Tibial nerve (tissue), 4 donors: ENCODE measurements at places on chromosomes 16 and 17. TPM values are rescaled to one million over a fixed set of nuclear protein-coding genes. Genes with fewer than 3 reads are reported as not detected.

DNA sequence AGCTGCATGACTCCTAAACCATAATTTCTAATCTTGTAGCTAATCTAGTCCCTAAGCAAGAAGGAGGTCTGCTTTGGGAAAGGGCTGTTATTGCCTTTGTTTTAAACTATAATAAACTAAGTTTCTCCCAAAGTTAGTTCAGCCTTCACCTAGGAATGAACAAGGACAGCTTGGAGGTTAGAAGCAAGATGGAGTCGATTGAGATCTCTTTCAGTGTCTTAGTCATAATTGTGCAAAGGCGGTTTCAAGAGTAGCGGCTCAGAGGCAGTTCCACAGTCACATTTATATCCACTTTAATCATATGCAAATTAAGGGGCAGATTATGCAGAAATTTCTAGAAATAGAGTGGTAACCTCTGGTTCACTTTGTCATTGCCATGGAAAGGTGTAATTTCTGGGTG lies 17.4 kb downstream of the DRC7 start:
- no peak overlapping the region for H3K4me3 ChIP-seq
- no peak overlapping the region for H3K27ac ChIP-seq
- no peaks in the 10 kb centered on the region for H3K27me3 ChIP-seq
- no peaks in the 10 kb centered on the region for H3K4me1 ChIP-seq
- H3K36me3 ChIP-seq = no peaks in the 10 kb centered on the region

GRCh38 chr17:27882162-27882840 lies 10.9 kb downstream of the LYRM9 start:
- DNase-seq = no peak
- no peaks in the 10 kb centered on the region for H3K27me3 ChIP-seq
- H3K4me3 ChIP-seq = no peak overlapping the region
- H3K36me3 ChIP-seq = no peaks in the 10 kb centered on the region

GRCh38 chr17:17220529-17220928 lies 14.4 kb upstream of the PLD6 start:
- no peaks in the 10 kb centered on the region for H3K4me1 ChIP-seq
- peaks cover 3% of the 10 kb centered on the region for H3K36me3 ChIP-seq
- H3K4me3 ChIP-seq = no peak overlapping the region
- DNase-seq = no peak
- H3K27me3 ChIP-seq = no peaks in the 10 kb centered on the region
- H3K27ac ChIP-seq = no peak overlapping the region

DNA sequence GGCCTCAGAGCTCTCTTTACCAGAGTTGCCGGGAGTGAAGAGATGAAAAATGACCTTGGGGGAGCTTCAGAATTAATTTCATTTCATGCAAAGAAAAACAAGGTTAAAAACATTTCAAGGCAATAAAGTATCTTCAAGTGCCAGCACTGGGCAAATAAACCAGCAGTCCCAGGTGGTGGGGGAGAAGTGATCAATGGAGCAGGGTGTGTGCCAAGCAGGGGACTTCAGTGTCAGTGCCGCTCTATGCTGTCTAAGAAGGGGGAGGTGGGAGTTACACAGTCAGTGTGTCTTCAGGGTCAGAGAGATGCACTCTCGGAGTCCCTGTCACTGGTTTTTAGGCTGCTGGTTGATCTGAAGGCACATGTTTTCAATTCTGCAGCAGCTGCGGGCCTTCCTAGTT lies 57.2 kb upstream of the MGAT5B start:
- H3K4me1 ChIP-seq = no peaks in the 10 kb centered on the region
- H3K27ac ChIP-seq = no peak overlapping the region
- no peak for DNase-seq
- no peaks in the 10 kb centered on the region for H3K27me3 ChIP-seq
- no peaks in the 10 kb centered on the region for H3K36me3 ChIP-seq
- no peak overlapping the region for H3K4me3 ChIP-seq

ENPP7 gene
- total RNA-seq = not detected

- no peak for DNase-seq
- H3K36me3 ChIP-seq = no peaks in the 10 kb centered on the region
- H3K4me3 ChIP-seq = no peak overlapping the region
- H3K27me3 ChIP-seq = no peaks in the 10 kb centered on the region
- H3K4me1 ChIP-seq = peaks cover 38% of the 10 kb centered on the region
Observed at GRCh38 chr17:42424991-42425610, 2.0 kb upstream of the CAVIN1 start.

DNA sequence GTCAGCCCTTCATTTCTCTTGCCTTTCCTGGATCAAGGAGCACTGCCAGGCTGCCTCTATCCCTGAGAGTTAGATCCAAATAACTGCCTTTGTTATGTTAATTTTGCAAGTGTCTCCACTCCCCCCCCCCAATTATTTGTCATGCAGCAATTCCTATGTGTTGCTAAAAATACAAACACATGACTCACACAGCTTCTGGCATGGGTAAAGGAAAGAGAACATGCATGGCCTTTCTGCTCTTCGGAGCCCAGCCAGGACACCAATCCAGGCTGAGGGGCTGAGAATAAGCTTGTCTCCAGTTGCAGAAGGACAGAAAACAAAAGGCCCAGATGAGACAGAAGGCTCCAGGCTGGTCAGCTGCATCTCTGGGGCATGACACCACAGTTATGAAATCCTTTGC lies 148.0 kb upstream of the TNRC6C start:
- no peaks in the 10 kb centered on the region for H3K27me3 ChIP-seq
- no peak for DNase-seq
- no peak overlapping the region for H3K27ac ChIP-seq
- no peaks in the 10 kb centered on the region for H3K36me3 ChIP-seq
- no peak overlapping the region for H3K4me3 ChIP-seq

GRCh38 chr17:74610108-74610507 lies 13.4 kb downstream of the CD300E start:
- H3K4me1 ChIP-seq = peaks cover 6% of the 10 kb centered on the region
- H3K36me3 ChIP-seq = no peaks in the 10 kb centered on the region
- no peak for DNase-seq
- H3K4me3 ChIP-seq = no peak overlapping the region

GRCh38 chr17:33686171-33686570 lies 393.1 kb upstream of the ASIC2 start:
- no peak for DNase-seq
- H3K36me3 ChIP-seq = no peaks in the 10 kb centered on the region
- no peak overlapping the region for H3K27ac ChIP-seq
- H3K4me1 ChIP-seq = no peaks in the 10 kb centered on the region
- no peak overlapping the region for H3K4me3 ChIP-seq

DNA sequence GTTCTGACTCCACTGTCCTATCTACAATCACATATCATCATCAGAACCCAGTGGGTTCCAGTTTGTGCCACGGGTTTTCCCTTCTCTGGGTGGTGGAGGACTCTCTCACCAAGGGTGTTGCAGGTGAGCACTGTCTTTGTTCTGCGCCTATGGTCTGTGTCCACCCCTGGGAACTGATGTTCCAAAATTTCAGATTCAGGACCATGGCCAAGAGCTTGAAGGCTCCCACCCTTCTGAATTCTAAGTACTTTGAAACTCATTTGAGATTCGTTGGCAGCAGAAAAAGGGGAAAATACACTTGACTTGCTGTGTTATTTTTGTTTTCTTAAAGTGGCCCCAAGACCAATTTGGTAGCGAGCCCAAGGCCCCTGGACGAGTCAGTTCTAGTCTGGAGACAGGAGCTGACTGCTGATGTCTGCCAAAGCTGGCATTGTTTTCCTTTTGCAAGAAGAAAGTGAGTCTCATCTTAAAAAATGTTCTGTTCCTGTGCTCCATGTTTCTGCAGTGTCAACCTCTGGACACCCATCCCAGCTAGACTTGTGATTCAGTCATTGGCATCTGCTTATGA lies 310.9 kb downstream of the HAPSTR1 start:
- no peak for DNase-seq
- H3K4me1 ChIP-seq = no peaks in the 10 kb centered on the region
- H3K27me3 ChIP-seq = no peaks in the 10 kb centered on the region
- no peaks in the 10 kb centered on the region for H3K36me3 ChIP-seq
- H3K4me3 ChIP-seq = no peak overlapping the region

- no peak overlapping the region for H3K4me3 ChIP-seq
- no peak overlapping the region for H3K27ac ChIP-seq
- H3K4me1 ChIP-seq = no peaks in the 10 kb centered on the region
- DNase-seq = no peak
- H3K27me3 ChIP-seq = no peaks in the 10 kb centered on the region
Observed at GRCh38 chr17:71398800-71399219, 722.0 kb upstream of the SOX9 start.

- H3K4me1 ChIP-seq = peaks cover 47% of the 10 kb centered on the region
- peak within 1 kb of the TSS; percentile 72 for H3K4me3 ChIP-seq
- no peak for DNase-seq
- peaks cover 7% of the 10 kb centered on the region for H3K27me3 ChIP-seq
- no peaks in the 10 kb centered on the region for H3K36me3 ChIP-seq
Observed at GRCh38 chr17:16491703-16492612, at the start of gene LRRC75A. TSS of gene LRRC75A (minus strand) at chr17:16492193. CDS start at chr17:16491990, 203 bp downstream.

- no peaks in the 10 kb centered on the region for H3K27me3 ChIP-seq
- H3K36me3 ChIP-seq = no peaks in the 10 kb centered on the region
- no peaks in the 10 kb centered on the region for H3K4me1 ChIP-seq
- H3K4me3 ChIP-seq = no peak overlapping the region
Observed at GRCh38 chr17:78322858-78323455, 36.9 kb downstream of the SOCS3 start.

UTS2R gene
- total RNA-seq = not detected

ODAD4 gene
- 3.7 TPM for total RNA-seq

DNA sequence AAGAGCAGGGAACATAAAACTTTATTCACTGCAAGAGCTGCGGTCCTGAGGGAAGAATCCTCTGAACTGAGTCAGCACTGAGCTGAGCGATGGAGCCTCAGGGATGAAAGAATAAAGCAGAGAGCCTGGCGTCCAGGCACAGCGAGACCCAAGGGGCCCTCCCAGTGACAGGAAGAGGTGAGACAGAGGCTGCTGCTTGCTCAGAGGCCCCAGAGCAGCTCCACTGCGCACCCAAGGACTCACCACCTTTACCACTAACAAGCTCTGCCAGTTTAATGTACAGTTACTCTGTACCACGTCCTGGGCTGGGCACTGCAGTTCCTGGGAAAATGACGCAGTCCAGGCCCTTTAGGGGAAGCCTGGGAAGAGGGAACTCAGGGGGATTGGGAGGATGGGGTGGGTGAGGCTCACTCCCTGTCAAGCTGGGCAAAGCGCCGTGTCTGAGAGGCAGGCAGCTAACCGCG lies 5.6 kb downstream of the GFAP start:
- H3K4me3 ChIP-seq = no peak overlapping the region
- no peak for DNase-seq
- H3K36me3 ChIP-seq = no peaks in the 10 kb centered on the region
- H3K27ac ChIP-seq = no peak overlapping the region
- H3K27me3 ChIP-seq = no peaks in the 10 kb centered on the region
- H3K4me1 ChIP-seq = peaks cover 10% of the 10 kb centered on the region

- DNase-seq = no peak
- no peaks in the 10 kb centered on the region for H3K27me3 ChIP-seq
- H3K4me1 ChIP-seq = peaks cover 18% of the 10 kb centered on the region
- H3K27ac ChIP-seq = no peak overlapping the region
- no peaks in the 10 kb centered on the region for H3K36me3 ChIP-seq
Observed at GRCh38 chr16:2779978-2780898, 3.2 kb upstream of the ELOB start.

KRTAP2-2 gene
- total RNA-seq = not detected

AMFR gene
- total RNA-seq = 308 TPM

- H3K4me3 ChIP-seq = no peak overlapping the region
- peaks cover 16% of the 10 kb centered on the region for H3K4me1 ChIP-seq
- no peaks in the 10 kb centered on the region for H3K27me3 ChIP-seq
- no peaks in the 10 kb centered on the region for H3K36me3 ChIP-seq
Observed at GRCh38 chr17:9451934-9452333, 123.7 kb downstream of the STX8 start.

GRCh38 chr17:47704736-47705135 lies 10.8 kb downstream of the TBKBP1 start:
- H3K27ac ChIP-seq = no peak overlapping the region
- no peak for DNase-seq
- no peaks in the 10 kb centered on the region for H3K36me3 ChIP-seq
- no peaks in the 10 kb centered on the region for H3K27me3 ChIP-seq
- H3K4me3 ChIP-seq = no peak overlapping the region

DNA sequence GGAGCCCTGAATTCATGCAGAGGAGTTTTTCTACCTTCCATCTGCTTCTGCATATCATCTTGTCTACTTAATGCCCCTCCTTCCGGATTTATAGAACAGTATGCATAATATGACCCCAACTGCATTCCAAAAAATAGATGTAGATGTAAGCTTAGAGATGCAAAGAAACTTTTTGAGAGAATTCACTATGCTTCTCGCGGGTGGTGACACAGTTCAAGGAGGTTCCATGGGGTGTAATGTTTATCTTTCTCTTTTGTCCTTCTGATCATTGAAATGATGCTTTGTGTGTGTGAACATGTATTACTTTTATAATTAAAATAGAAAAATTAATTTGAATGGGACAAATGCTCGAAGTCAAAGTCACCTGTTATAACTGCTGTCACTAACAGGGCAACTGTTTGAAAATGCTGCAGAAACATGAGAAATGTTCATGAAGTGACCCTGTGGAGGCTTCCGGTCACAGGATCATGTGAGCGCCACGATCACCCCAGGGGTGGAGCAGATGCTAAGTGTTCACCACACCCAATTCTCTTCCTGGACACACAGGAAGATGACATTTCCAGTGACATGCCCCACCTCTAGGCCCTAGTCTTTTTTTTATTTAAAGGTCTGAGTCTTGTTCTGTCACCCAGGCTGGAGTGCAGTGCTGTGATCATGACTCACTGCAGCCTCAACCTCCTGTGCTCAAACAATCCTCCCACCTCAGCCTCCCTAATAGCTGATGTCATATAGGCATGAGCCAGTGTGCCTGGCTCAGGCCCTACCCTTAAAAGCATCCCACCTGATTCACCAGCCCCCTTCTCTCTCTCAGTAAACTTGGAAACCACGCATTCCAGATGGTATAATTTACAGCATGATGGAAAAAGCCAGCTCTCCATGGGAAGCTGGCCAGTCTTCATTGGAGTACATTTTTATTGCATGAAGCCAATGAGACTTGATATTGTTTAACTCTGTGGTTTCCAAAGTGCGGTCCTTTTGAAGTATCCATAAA lies 21.0 kb upstream of the AGRP start:
- no peaks in the 10 kb centered on the region for H3K36me3 ChIP-seq
- H3K4me3 ChIP-seq = no peak overlapping the region
- H3K4me1 ChIP-seq = no peaks in the 10 kb centered on the region
- H3K27ac ChIP-seq = peak overlapping the region; percentile 47
- DNase-seq = no peak
